ENCODE measurements at places on chromosomes 16 and 17.

DNA sequence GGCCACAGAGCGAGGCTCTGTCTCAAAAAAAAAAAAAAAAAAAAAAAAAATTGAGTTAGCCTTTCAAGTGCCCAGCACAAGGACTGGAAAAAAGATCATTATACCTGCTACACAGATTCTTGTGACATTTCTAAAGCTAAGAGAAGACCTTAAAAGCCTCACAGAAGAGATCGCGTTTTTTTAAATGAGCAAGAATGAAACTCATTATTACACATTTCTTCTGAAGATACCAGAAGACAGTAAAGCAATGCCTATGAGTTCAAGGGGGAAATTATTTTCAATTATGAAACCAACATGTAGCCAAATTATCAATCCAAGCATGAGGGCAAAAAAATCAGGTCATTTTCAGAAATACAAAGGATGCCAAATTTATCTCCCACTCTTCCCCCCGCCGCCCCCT lies 56.8 kb downstream of the MED13 start:
- DNase-seq = no peak

DNA sequence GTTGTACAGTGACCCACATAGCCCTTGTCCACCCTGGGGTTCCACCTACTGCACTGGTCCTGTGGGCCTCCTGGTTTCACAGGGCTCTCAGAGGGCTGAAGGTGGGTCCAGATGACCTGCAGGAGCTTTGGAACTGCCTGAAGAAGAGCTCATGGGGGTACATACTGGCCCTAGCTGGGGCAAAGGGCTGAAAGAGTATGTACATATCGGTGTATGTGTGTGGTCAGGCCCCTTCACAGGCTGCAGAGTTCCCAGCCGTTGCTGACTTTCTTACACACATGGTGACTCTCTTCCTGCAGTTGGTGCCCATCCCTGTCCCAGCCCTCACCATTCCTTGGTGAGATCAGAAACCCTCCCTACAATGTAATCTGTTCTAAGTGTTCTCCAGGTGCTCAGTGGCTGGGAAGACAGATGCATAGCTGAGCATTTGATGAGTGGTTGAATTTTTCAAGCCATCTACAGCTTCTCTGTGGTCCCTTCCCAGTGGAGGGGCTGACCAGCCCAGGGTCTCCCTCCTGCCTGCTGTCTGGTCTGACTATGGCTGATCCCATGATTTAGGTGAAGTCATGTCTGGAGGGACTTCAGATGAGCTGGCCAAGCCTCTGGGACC lies 2.4 kb upstream of the NFATC3 start:
- DNase-seq = no peak

- DNase-seq = no peak
These were observed 669.4 kb downstream of the CDH11 start for GRCh38 chr16:64452446-64452845.

DNA sequence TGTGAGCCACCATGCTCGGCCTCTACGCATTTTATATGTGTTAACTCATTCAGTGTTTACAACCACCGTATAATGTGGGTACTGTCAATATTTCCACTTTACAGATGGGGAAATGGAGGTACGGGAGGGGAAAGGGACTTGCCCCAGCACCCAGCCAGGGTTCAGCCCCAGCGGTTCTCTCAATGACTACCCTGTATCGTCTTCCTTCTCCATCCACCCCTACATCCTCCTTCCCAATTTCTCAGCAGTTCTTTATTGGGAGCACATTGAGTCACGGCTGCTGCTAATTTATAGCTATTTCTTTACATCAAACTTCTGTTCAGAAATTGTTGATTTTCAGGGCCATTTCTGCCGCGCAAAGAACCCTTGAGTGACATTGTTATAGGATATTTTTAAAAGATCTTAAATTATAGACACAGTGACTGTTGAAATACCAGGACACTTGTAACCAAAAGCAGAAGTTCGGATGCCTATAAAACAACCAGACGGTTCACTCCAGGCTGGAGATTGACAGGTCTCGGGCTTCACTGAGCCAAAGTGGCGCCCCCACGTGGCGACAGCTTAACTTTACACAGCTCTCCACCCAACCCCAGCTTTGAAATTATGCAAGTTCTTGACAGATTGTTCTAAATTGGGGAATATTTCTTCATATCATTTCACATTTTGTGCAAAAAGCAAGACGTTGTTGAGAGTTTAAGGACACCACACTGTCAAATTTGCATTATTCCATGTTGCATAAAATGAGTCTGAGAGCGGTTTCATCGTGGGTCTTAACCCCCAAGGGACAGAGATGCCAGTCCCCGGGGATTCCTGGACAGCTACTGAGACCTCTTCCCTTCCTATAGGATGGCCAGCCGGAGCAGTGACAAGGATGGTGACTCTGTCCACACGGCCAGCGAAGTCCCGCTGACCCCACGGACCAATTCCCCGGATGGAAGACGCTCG lies 11.8 kb downstream of the SYT17 start:
- DNase-seq = no peak

GRCh38 chr17:56756536-56756935 lies 77.2 kb downstream of the C17orf67 start:
- DNase-seq = no peak

GRCh38 chr17:78828470-78829185 lies 12.0 kb downstream of the USP36 start:
- DNase-seq = no peak

- no peak for DNase-seq
These were observed 26.9 kb upstream of the SPATA32 start for GRCh38 chr17:45288825-45289224.

- no peak for DNase-seq
These were observed 2.4 kb downstream of the CHMP1A start for GRCh38 chr16:89655062-89655643.

DNA sequence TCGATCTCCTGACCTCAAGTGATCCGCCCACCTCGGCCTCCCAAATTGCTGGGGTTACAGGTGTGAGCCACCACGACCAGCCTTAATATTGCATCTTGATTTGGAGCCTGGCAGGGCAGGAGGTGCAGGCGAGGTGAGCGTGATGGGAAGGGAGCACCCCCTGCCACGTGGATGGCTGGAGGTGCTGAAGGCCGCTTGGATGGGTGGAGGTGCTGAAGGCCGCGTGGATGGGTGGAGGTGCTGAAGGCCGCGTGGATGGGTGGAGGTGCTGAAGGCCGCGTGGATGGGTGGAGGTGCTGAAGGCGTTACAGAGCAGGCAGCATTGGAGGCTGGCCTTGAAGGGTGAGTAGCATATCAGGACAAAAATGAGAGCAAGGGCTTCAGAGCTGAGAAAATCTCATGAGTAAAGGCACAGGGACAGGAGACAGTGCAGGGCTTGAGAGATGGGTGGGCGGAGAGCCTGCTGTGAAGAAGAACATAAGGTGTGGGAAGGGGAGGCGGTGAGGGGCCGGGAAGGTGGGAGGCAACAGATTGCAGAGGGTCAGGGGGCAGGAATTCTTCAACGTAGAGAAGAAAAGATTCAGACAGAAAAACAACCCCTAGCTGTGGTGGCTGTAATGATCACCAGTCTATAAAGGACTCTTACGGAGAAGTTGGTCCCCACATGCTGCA lies 101.7 kb upstream of the SEC14L1 start:
- DNase-seq = no peak

- DNase-seq = no peak
These were observed 361.0 kb upstream of the PMFBP1 start for GRCh38 chr16:72532906-72533410.

DNA sequence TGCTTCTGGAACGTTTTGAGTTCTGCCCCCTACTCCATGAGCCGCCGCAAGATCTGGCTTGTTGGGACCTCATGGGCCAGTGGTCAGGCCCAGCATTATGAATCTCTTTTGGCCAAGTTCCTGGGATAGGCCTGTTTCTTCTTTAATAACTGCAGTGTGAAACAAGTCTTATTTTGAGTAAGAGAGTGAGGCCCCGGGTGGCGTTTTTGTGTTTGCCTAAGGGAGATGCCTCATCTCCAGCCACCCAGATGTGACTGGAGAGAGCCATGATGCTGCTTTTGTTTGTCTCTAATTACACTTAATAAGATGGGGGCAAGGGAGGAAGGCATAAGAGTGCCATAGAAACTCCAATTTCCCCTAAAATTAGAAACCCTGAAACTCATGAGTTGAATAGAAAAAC lies 39.8 kb downstream of the KSR1 start:
- no peak for DNase-seq

DNA sequence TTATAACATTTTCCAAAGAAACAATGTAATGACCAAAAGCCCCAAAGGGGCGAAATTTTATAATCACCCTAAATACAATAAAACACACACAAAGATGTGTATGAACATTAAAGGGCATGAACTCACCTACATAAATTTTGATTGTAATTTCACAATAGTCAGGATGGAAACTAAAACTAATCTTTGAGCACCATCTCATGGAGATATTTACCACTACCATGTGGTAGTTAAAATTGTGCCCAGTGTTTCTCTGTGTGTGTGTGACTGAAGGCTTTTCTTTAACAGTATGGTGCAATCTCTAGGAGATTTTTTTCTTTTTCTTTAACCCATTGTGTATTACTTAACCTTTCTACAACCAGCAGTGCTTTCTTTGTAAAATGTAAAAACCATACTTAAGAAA lies 19.7 kb upstream of the MEIOC start:
- DNase-seq = no peak

DNA sequence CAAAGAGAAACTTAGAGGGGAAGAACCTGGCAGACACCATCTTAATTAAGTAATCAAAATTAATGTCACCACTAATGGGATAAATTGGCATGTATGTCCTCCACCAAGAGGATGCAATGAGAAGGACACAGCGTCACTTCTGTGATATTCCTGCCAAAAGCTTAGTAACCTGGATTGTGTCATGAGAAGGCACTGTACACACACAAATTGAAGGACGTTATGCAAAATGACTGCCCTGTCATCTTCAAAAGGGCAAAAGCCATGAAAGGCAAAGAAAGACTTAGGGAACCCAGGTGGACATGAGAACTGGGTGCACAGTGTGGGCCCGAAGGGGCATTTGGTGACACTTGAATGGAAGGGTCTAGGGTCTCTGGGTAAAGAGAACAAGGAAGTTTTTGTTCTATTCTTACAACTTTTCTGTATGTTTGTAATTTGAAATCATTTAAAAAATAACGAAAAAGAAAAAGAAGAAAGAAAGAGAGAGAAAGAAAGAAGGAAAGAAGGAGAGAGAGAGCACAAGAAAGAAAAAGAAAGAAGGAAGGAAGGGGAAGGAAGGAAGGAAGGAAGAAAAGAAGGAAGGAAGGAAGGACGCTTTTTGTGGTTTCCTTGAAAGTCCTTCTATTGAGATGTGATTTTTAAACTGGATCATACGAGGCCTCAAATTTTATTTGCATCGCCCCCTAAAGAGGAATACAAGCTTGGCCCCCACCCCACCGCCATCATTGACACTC lies 4.0 kb upstream of the APOH start:
- no peak for DNase-seq

DNA sequence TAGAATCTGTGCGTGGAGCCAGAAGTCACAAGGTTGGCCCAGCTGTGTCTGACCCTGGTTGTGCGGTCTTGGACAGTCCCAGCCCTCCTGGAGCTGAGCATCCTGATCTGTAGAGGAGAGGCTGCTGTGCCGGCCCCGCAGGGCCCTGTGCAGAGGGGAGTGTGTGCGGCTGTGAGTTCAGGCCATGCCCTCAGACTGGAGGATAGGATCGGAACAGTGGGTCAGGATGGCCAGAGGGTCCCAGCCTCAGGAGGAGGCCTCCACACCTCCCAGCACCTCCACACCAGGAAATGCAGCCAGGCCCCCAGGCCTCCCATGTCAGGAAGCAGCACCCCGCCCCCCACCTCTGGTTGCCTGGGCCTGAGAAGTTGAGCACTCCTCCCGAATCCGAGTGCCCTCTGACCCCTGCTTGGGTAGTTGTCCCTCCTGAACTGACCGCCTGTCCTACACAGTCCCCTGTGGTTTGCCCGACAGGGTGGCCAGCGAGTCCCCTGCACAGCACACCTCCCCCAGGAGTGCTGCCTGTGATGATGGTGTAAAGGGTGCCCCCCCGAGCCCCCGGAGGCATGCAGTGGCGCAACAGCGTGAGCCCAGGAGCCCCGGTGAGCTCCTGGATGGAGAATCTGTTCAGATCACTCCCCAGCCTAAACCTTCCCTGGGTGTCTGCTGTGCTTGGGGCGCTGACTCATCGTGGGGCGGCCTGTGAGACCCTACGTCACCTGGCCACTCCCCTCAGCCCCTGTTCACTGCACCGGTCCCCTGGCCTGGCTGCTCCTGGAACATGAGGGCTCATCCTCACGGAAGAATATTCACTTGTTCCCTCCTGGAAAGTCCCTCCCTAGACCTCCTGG lies 285.2 kb downstream of the SEC14L1 start:
- DNase-seq = no peak

- DNase-seq = no peak
These were observed 951 bp upstream of the GPRC5C start for GRCh38 chr17:74430706-74431567.

- DNase-seq = no peak
These were observed 22.3 kb downstream of the GPT2 start for GRCh38 chr16:46906360-46907060.

DNA sequence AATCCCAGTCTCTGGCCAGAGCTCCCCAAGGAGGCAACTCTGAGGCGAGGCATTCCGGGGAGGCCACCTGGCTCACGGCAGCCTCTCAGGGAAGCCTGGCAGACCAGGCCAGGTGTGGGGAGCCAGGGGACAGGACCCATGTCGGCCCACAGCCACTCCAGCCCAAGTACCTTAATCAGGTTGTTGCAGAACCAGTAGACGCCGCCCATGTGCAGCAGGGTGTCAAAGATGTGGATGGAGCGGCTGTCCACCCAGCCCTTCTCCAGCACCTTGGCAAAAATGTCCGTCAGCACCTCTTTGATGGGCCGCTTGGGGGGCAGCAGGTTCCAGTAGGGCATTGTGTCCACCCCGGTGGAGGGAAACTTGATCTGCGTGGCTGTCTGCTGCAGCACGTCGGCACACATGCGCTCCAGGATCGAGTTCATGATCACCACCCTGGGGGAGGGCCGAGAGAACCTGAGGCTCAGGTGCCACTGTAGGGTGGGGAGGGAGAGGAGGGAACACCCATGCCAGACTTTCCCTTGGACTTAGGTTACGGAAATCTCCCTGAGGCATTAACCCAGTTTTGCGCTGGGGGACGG lies 7.8 kb downstream of the CSF3 start:
- DNase-seq = no peak

DNA sequence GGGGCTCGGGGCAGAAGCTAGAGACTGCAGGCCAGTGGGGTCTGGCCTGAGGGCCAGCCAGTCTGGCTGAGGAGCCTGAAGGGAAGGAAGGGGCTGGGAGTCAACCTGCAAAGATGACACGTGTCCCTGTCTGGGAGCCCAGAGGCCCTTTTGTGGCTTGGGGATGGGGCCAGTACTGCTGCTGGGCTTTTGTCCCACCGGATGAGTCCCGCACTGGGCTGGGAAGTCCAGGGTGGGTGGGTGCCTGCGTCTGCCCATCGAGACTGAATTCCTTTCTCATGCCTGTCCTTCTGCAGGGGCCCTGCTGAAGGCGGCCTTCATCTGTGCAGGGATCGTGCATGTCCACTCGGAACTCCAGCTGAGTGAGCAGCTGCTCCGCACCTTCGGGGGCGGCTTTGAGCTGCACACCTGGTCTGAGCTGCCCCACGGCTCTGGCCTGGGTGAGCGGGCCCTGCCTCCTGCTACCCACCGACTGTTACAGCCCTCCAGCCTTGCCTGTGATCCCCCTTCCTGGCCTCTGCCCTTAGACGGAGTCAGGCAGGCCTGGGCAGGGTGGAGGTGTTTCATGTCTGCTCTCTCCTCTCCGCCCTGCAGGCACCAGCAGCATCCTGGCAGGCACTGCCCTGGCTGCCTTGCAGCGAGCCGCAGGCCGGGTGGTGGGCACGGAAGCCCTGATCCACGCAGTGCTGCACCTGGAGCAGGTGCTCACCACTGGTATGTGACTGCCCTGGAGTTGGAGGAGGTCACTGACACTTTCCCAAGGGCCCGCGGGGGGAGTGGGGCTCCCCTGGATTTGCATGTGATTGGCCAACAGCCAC lies 20.9 kb downstream of the FCSK start:
- DNase-seq = no peak

GRCh38 chr17:69511250-69511649 lies 96.8 kb downstream of the MAP2K6 start:
- no peak for DNase-seq
